Lower lobe of right lung (tissue), 2 donors: ENCODE measurements at places on chromosomes 13 and 19. TPM values are rescaled to one million over a fixed set of nuclear protein-coding genes. Genes with fewer than 3 reads are reported as not detected.

The CCDC194 gene
- total RNA-seq, result 1.5 TPM

The MBD3 gene
- 68.1 TPM for total RNA-seq

The FAM83E gene
- total RNA-seq, result 34.1 TPM

The C19orf67 gene
- total RNA-seq, result not detected

The PRSS57 gene
- not detected for total RNA-seq

The ZNF90 gene
- 5.5 TPM for total RNA-seq

The CEACAM6 gene
- 369 TPM for total RNA-seq

The PTPRH gene
- total RNA-seq, result 0.30 TPM

The THSD1 gene
- total RNA-seq, result 14.9 TPM

The NMRK2 gene
- not detected for total RNA-seq

The LHB gene
- total RNA-seq, result not detected

The CACNG7 gene
- total RNA-seq, result not detected

GRCh38 chr13:84237143-84237542, 354.9 kb upstream of the SLITRK1 start:
- H3K4me1 ChIP-seq, result no peaks in the 10 kb centered on the region
- H3K27ac ChIP-seq, result no peak overlapping the region
- no peaks in the 10 kb centered on the region for H3K36me3 ChIP-seq
- no peaks in the 10 kb centered on the region for H3K27me3 ChIP-seq
- DNase-seq, result no peak

DNA sequence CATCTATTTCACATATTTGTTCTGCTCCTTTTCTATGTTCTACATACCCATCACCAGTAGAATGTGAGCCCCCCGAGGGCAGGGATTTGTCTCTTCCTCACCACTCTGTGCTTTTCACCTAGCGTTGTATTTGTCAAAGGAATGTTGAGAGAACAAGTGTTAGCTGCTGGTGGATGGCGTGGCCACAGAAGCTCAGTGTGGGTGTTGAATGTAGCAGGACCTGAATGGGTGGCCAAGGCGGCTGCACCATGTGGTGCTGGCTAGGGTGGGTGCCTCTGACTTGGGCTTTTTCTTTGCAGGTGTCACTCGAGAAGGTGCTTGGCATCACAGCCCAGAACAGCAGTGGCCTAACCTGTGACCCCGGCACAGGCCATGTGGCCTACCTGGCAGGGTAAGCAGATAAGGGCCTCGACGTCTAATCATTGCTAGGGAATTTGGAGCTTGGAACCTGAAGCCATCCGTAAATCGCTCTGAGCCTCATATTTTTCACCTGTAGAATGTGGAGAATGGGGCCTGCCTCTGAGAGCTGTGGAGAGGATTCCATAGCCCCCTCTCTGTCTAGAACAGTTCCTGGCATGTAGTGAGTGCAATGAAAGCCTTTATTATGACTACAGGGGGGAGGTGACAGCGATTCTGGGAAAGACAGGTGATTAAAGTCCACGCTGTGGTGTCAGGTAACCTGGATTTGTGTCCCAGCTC, 3.9 kb downstream of the WDR62 start:
- no peaks in the 10 kb centered on the region for H3K36me3 ChIP-seq
- DNase-seq, result no peak
- H3K4me3 ChIP-seq, result no peak overlapping the region
- H3K4me1 ChIP-seq, result peaks cover 11% of the 10 kb centered on the region

DNA sequence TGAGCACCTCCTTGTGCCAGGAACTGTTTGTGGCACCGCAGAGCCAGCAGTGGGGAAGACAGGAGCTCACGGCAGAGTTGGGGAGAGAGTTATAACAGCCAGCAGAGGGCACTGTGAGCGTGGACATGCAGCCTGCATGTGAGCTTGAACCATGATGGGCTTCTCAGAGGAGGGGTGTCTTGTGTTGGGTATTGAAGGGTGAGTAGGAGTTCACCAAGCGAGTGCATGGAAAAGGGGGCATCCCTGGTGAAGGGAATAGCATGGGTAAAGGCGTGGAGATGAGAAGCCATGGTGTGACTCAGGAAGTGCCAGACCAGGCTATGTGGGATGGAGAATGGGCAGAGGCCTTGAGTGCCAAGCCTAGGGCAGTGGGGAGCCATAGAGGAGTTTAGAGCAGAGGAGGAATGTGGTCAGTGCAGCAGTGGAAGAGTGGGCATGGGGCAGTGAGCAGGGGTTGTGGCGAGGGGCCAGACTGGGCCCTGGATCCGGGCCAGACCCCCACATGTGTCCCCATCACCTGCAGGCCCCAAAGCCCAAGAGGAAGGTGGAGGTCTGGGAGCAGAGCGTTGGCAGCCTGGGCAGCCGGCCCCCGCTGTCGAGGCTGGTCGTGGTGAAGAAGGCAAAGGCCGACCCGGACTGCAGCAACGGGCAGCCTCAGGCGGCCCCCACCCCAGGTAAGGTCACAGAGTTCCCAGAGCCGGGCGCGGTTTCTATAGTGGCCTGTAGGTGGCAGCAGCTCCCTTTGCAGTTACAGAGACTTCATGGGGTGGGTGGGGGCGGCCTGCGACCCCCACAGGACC, 11.8 kb upstream of the SHD start:
- no peaks in the 10 kb centered on the region for H3K4me1 ChIP-seq
- no peak overlapping the region for H3K27ac ChIP-seq
- peak; percentile 70 for DNase-seq

DNA sequence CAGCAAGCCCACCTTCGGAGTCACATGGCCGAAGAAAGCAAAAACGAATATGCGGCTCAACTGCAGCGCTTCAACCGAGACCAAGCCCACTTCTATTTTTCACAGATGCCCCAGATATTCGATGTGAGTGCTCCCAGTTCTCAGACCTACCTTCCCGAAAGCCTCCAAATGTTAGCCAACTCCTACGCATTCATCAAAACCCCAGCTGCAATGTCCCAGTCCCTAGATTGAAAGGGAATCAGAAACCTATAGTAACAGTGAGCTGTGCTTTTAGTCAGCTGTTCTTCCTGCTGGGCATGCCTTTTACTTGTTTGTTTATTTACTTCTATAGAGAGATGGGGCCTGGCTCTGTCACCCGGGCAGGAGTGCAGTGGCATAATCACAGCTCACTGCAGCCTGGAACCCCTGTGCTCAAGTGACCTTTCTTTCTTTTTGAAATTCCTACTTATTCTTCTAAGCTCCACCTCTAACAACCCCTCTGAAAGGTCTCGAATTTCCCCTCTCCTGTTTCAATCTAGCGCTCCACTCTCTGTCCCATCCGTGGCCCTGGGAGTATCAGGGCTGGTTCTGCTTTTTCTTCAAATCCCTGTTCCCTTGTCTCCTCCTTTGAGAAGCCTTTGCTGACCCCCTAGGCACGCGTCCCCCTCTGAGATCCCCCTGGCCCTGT, 4.4 kb downstream of the TRIP10 start:
- peak overlapping the region; percentile 31 for H3K4me3 ChIP-seq
- H3K4me1 ChIP-seq, result peaks cover 62% of the 10 kb centered on the region
- H3K36me3 ChIP-seq, result peaks cover 58% of the 10 kb centered on the region

- H3K27ac ChIP-seq, result peak overlapping the region; percentile 90
- H3K27me3 ChIP-seq, result no peaks in the 10 kb centered on the region
- H3K4me1 ChIP-seq, result peaks cover 54% of the 10 kb centered on the region
Observed at GRCh38 chr19:41860419-41861115, 512 bp downstream of the RPS19 start.

- no peaks in the 10 kb centered on the region for H3K4me1 ChIP-seq
- no peaks in the 10 kb centered on the region for H3K27me3 ChIP-seq
- DNase-seq, result no peak
- no peaks in the 10 kb centered on the region for H3K36me3 ChIP-seq
- no peak overlapping the region for H3K27ac ChIP-seq
- H3K4me3 ChIP-seq, result no peak overlapping the region
Observed at GRCh38 chr13:39095500-39095899, 57.2 kb downstream of the NHLRC3 start.

DNA sequence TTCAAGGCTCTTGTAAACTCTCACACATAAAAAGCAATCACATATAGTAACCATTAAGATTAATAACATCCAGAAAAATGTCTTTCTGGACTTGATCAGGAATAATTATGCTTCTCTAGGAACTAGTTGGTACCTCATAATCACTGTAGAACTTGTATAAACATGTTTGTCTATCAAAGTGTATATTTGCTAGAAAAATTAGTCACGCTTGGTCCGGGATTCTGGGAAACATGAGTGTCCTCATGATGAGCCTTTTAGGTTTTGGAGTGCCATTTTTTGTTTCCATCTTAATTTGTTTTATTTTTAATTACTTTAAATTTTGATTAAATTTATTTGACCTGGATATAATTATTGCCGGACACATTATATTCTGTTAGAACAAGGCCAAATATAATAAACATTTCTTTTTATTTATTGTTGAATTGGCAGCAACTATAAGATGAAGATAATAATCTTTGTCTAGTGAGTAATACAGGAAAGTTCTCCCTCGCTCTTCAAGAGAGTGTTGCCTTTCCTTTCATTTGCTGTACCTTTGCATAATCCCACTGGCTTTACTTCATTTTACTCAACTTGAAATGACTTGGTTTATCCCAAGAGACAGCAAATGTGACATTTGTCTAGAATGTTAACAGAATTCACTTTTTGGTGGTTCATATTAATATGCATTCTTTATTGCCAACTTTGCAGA, 207.0 kb downstream of the NALCN start:
- H3K4me1 ChIP-seq, result no peaks in the 10 kb centered on the region
- no peak for DNase-seq
- H3K4me3 ChIP-seq, result no peak overlapping the region
- H3K36me3 ChIP-seq, result no peaks in the 10 kb centered on the region
- H3K27ac ChIP-seq, result no peak overlapping the region
- no peaks in the 10 kb centered on the region for H3K27me3 ChIP-seq

- H3K36me3 ChIP-seq, result peaks cover 2% of the 10 kb centered on the region
- H3K4me1 ChIP-seq, result peaks cover 74% of the 10 kb centered on the region
- peaks cover 6% of the 10 kb centered on the region for H3K27me3 ChIP-seq
- H3K27ac ChIP-seq, result peak within 1 kb of the TSS; percentile 77
- DNase-seq, result peak; percentile 60
Observed at GRCh38 chr19:8363803-8364771, at the start of gene ANGPTL4. Gene ANGPTL4, plus strand, starts transcription at chr19:8364155. Its CDS starts 167 bp downstream, at chr19:8364322.

DNA sequence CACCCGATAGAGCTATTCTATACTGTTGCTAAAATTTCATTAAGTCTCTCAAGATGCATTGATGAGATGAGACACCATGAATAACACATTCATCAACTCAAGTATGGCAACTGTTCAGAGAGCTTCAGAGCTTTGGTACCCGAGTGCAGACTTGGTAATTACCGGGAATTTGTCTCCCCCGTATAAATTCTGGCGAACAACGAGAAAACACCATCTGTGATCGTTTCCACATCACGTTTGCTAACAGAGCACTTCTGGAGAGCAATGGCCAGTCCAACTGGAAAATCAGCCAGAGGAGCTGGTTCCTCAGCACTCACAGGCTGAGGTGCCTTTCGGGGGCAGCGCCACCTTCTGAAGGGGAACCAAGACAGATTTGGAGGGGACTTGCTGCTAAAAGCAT, 40.2 kb downstream of the SUGP2 start:
- peaks cover 6% of the 10 kb centered on the region for H3K4me1 ChIP-seq
- no peak overlapping the region for H3K4me3 ChIP-seq
- H3K27me3 ChIP-seq, result no peaks in the 10 kb centered on the region
- H3K36me3 ChIP-seq, result peaks cover 63% of the 10 kb centered on the region

DNA sequence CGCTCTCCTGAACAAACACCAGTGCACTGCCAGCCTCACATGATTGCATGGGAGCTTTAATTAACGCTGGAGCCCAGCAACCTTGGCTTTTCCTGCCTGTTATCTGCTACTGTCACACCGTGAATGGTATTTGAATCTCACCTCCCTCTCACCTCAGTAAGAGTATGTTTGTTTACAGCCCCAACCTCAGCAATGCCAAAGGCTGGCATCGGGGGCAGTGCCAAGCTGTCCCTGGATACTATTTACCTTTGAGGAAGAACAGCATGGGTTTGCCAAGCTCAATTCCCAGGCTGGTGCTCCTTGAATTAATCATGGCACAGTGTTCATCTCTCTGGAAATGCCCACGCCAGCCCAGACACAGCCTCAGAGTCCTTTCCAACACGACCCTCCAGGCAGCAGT, 57.2 kb upstream of the SERPINE3 start:
- no peaks in the 10 kb centered on the region for H3K27me3 ChIP-seq
- no peak overlapping the region for H3K27ac ChIP-seq
- no peaks in the 10 kb centered on the region for H3K36me3 ChIP-seq
- DNase-seq, result no peak
- H3K4me1 ChIP-seq, result no peaks in the 10 kb centered on the region
- no peak overlapping the region for H3K4me3 ChIP-seq

DNA sequence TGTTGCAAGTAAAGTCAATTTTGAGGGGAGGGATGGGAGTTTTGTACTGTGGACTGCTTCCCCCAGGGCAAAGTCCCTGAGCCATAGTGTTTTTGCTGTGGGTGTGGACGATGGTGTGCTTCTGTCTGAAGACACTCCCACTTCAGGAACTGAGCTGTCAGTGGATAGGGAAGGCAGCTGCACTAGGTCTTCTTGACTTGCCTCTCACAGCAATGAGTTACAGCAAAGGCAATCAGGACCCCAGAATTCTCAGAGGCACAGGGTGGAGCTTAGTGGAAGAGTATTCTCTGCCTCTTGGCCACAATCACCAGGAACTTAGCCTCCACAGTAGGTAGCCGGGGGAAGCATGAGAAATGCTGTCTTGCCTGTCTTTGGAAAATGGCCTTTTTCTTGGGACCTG, 1416.6 kb upstream of the MIR17HG start:
- H3K27me3 ChIP-seq, result no peaks in the 10 kb centered on the region
- H3K4me1 ChIP-seq, result no peaks in the 10 kb centered on the region
- no peak for DNase-seq
- no peaks in the 10 kb centered on the region for H3K36me3 ChIP-seq

DNA sequence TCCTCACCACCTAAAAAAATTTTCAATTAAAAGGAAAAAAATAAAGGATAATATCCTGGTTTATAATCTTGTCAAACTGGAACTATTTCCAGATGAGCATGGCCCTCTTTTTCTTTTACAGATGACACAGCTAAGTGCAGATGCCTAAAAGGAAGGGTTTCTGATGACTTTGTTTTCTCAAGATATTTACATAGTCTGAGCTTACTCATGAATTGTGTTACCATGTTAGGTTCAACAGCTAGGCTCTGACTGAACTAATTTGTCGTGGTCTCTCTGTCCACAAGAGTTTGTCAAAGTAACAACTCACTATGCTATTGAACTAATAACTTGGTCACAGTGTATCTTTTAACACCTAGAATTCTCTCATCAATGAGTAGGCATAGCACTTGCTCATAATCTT, 780.8 kb downstream of the GPC5 start:
- no peaks in the 10 kb centered on the region for H3K36me3 ChIP-seq
- H3K27me3 ChIP-seq, result no peaks in the 10 kb centered on the region
- no peak for DNase-seq
- no peak overlapping the region for H3K4me3 ChIP-seq
- no peak overlapping the region for H3K27ac ChIP-seq

GRCh38 chr19:11261431-11261970, 823 bp downstream of the DOCK6 start:
- DNase-seq, result no peak
- H3K4me1 ChIP-seq, result peaks cover 41% of the 10 kb centered on the region
- peak overlapping the region; percentile 77 for H3K4me3 ChIP-seq
- H3K36me3 ChIP-seq, result no peaks in the 10 kb centered on the region

DNA sequence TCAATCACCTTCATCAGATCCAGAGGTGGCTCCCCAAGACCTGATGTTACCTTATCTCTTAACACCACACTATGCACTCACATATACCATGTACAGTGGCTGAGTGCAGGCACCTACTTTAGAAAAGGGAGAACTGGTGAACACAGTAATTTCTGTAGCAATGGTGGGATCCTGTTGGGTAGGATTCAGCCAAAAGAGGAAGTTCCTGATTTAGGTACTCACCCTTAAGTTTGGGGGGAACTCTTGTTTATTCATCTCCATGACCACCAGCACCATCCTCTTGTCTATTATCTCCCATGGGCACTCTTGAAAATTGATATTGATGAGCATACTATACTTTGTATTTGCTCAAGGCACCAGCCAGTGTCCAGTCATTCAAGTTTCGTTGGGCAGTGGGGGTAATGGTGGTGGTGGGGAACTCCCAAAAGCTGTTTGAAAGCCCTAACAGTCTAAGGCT, 324.4 kb downstream of the LMO7 start:
- no peaks in the 10 kb centered on the region for H3K4me1 ChIP-seq
- no peak overlapping the region for H3K4me3 ChIP-seq
- H3K36me3 ChIP-seq, result no peaks in the 10 kb centered on the region
- H3K27ac ChIP-seq, result no peak overlapping the region
